Choroid plexus epithelial cell (primary cell): ENCODE measurements at places on chromosomes 5 and 9.

GRCh38 chr9:82404881-82405280 is 416.3 kb downstream of the SPATA31D1 start:
- DNase-seq, result no peak

- no peak for DNase-seq
These were observed 55.2 kb downstream of the CRB2 start for GRCh38 chr9:123411191-123411590.

DNA sequence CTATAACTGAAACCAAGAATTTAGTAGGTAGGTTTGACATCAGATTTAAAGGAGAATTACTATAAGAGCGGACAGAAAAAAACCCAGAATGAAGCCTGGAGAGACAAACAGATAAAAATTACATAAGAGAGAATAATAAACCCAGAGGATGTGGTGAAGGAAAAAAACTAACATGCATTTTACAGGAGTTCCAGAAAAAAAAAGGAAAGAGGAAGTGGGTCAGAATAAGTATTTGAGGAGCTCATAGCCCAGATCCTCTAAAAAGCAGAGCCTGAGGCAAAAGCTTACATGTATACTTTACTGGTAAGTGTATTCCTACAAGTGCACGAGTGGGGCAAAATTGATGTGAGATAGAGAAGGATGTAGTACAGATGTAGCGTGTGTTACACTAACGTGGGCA is 43.1 kb upstream of the NAA35 start:
- no peak for DNase-seq

GRCh38 chr5:35198686-35199085 is 31.6 kb downstream of the PRLR start:
- DNase-seq, result peak; percentile 67

DNA sequence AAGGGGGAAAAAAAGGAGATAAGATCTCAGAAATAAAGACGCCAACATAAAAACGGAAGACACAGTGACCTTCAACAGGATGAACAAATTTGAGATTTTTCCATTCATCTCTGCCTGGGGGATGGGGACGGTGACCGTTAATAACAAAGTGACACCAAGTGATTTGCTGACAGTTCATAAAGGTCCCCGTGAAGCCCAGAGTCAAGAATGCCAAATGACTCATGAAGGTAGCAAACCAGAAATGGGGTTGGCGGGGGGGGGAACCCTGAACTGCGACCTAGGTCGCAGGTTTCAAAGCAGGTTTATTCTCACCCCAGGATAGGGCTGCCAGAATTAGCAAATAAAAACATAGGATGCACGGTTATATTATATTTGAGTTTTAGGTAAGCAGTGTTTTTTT is 21.1 kb upstream of the SHB start:
- no peak for DNase-seq
